Sciatic nerve (tissue), 2 donors: ENCODE measurements at places on chromosomes 4 and X. TPM values are rescaled to one million over a fixed set of nuclear protein-coding genes. Genes with fewer than 3 reads are reported as not detected.

The SASH3 gene
- total RNA-seq, result 8.6 TPM

GRCh38 chr4:145709843-145710242 is 29.9 kb downstream of the C4orf51 start:
- DNase-seq, result no peak

The CNKSR2 gene
- total RNA-seq, result 16.8 TPM

The NAT8L gene
- 8.1 TPM for total RNA-seq

- no peak for DNase-seq
Measured at GRCh38 chr4:38464328-38464727, 199.7 kb upstream of the KLF3 start.

The PIGA gene
- 11.5 TPM for total RNA-seq

DNA sequence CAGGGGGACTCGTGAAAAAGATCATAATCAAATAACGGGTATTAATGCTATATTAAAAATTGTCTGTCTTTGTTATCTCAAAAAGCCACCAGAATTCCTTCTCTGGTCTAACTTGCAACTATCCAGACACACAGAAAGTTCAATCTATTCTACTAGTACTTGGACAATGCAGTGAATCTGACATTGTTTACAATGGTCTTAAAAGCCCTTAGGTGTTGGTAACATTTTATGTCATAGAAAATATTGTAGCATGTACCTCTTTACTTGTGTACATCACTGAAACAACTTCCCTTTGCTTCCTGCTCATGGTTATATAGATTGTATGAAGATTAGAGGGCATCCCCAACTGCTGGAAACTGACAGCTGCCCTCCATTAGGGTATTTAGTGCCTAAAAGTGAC is 71.1 kb upstream of the PPP3CA start:
- no peak for DNase-seq

The PAK3 gene
- 49.4 TPM for total RNA-seq

DNA sequence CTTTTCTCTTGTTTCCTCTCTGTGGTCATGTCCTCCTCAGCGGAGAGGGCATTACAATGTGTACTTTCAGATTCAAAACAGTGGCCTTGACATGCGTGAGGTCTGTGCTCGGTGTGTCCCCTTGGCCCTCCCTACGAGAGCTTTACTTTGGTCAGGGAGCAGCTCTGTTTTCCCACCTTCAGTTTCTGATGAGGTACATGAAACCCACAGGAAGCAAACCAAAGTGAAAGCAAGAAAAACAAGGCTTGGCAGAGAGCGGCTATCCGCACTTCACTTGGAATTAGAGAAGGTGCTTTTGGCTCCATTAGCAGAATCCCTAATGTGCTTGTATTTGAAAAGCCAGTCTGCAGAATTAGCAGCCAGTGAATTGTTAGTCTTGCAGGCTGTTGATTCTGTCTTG is 19.5 kb upstream of the BOD1L1 start:
- DNase-seq, result no peak

- no peak for DNase-seq
Measured at GRCh38 chr4:68404153-68404552, 43.1 kb upstream of the TMPRSS11E start.

The PRDM5 gene
- 28.8 TPM for total RNA-seq

The SLC4A4 gene
- total RNA-seq, result 9.8 TPM

DNA sequence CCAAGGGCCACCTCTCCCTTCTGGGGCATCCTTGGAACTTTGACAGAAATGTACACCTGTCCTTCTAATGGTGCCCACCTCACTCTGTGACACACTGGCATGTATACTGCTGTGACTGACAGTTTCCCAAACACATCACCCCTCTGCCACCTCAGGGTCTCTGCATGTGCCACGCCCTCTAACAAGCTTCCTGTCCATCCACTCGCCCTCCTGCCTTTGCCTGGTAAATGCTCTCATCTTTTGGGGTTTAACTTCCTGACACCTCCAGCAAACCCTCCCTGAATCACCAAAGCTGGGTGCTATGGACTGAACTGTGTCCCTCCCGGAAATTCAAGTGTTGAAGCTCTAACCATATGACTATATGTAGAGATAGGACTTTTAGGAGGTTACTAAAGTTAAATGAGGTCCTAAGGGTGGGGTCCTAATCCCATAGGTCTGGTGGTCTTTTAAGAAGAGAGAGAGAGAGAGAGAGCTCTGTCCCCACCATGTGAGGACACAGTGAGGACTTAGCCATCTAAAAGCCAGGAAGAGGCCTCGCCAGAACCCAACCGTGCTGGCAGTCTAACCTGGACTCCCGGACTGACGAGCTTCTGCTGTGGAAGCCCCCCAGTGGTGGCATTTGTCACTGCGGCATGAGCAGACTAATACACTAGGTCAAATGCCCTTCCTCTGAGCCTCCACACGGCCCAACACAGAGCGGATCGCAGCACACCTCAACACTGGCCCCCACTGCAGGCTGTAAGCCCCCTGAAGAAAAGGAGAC is 95.6 kb downstream of the AFAP1 start:
- DNase-seq, result peak; percentile 77

GRCh38 chrX:37509349-37509748 is 62.1 kb upstream of the LANCL3 start:
- no peak for DNase-seq

The PHOX2B gene
- total RNA-seq, result not detected

The TRO gene
- 13.0 TPM for total RNA-seq

GRCh38 chr4:3656416-3657356 is 109.5 kb upstream of the ADRA2C start:
- no peak for DNase-seq

The MAGEA10 gene
- total RNA-seq, result not detected

The PPEF2 gene
- total RNA-seq, result 0.22 TPM

GRCh38 chrX:132671229-132671641 is 182.4 kb upstream of the MBNL3 start:
- no peak for DNase-seq

The SHOX gene
- 0.36 TPM for total RNA-seq
